ENCODE measurements at places on chromosomes 5 and 9.

- DNase-seq, result no peak
Measured at GRCh38 chr9:95460518-95461164, 56.1 kb downstream of the PTCH1 start.

- no peak for DNase-seq
Measured at GRCh38 chr9:132012704-132013357, 66.8 kb downstream of the MED27 start.

- DNase-seq, result no peak
Measured at GRCh38 chr5:174300118-174300940, 254.8 kb downstream of the NSG2 start.

GRCh38 chr9:131630205-131630831 lies 85.0 kb downstream of the PRRT1B start:
- DNase-seq, result no peak

GRCh38 chr5:154351141-154351540 lies 94.7 kb upstream of the SAP30L start:
- DNase-seq, result no peak

DNA sequence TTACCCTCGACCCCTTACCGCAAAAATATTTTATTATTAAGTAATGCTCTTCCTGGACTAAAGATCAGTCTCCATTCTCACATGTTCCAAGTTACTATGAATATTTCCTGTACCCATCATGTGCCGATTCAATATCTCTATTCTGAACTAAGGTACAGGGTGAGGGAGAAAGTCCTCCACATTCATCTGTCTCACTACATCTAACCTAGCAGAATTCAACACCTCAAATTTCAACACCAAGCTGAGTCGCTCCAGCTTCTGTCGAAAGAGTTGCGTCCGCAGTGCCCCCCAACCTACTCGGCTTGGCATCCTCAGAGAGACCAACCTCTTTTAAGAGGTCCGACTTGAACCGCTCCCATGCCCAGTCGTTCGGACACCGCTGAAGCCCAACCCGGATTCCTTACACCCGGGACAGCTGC lies 1.0 kb downstream of the CERT1 start:
- no peak for DNase-seq

DNA sequence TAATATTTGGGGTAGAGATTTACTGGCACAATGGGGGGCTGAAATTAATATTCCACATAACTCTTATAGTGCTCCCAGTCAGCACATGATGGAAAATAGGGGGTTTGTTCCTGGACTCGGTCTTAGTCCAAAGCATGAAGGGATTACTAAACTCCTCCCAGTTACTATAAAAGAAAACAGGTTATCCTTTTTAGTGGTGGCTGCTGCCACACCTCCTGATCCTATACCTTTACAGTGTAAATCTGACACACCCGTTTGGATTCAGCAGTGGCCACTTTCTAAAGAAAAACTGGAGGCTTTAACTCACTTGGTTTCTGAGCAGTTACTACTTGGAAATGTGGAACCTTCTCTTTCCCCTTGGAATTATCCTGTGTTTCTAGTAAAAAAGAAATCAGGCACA lies 572.9 kb upstream of the PTGER4 start:
- no peak for DNase-seq

- DNase-seq, result peak; percentile 78
Measured at GRCh38 chr5:141040771-141041426, 10.3 kb upstream of the PCDHB1 start.

All from GM03348 (cell line).